ENCODE measurements at places on chromosomes 6 and 20.

DNA sequence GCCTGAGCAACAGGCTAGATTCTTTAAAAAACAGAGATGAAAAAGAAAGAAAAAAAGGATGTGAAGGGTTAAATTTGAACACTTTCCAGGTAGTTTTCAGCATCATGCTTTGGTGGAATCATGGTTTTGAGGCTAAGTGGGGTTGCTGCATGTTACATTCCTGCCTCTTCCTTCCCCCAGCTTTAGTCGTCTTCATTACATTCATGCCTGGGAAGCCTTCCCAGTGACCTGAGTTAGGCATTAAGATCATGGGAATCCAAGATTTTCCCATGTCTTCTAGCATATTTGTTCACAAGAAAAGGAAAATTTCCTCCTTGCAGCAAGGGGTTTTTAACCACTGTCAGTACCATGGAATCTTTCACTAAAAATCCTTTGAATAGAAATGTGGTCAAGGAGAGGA lies 12.0 kb downstream of the TPX2 start:
- DNase-seq, result no peak

- no peak for DNase-seq
These were observed 221.7 kb upstream of the TAB2 start for GRCh38 chr6:149095842-149096241.

- DNase-seq, result no peak
These were observed 783.4 kb upstream of the CHD6 start for GRCh38 chr20:42401613-42402012.

DNA sequence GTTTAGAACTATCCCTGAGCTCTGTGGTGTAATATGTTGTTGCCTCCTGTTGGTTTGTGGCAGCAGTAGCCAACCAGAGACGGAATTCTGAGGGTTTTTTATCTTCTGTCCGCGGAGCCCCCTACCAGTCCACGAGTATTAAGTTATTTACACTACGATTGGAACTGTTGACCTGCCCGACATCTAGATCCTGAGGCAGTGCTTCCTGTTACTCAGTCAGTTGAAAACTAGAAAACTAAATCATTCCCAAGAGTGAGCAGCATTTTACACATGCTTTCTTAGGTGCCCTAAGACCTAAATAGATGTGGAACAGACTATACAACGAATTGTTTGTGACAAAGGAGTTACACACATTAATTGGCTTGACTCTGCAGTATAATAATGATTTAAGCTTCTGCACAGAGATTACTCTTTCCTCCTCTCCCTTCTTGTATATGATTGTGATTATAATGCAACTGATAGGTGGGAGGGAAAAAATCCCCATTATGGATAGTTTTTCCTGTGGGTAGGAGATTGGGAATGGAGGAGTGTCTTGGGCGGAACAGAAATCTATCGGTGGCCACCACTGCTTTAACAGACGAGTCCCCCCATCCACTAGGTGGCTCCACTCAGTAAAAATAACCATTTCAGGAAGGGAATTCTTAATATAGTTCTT lies 1.7 kb downstream of the LOC128125822 start:
- DNase-seq, result no peak

DNA sequence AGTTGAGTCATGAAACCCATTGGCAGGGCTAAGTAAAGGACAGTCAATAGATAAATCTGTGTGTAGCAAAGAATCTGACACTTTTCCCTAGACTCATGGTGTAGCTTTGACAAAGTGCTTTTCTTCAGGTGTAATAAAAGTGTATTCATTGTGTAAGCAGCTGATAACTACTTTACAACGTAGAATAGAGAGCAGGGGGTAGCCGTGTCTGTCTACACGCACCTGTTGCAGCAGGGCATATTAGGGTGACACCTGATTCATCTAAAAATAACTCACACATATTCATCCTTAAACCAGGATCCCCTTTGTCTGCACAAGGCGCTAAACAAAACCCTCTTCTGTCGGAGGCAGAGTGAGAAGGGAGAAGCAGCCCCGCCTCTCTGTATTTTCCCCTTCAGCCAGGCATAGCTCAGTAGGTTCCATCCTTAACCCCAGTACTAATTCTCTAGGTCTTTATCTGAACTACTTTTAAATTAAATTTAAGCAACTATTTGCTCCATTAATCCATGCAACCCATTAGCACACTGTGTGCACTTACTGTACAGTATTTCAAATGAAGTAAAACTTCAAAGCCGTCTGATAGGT lies 306.7 kb upstream of the SASH1 start:
- DNase-seq, result no peak

DNA sequence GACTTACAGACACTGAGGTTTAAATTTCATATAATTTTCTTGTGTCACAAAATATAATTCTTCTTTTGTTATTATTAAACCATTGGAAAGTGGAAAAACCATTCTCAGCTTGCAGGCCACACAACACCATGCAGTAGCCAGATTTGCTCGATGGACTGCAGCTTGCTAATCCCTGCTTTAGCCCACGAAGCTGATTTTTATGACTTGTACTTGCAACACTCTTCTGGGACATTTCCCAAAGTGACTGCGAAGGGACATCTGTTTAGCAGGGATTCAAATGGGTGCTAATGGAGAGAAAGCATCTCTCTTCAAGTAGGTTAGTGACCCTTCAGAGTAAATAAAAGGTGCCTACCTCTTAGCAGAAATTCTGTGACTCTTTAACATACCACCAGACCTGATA lies 304.6 kb upstream of the ZFP64 start:
- no peak for DNase-seq

DNA sequence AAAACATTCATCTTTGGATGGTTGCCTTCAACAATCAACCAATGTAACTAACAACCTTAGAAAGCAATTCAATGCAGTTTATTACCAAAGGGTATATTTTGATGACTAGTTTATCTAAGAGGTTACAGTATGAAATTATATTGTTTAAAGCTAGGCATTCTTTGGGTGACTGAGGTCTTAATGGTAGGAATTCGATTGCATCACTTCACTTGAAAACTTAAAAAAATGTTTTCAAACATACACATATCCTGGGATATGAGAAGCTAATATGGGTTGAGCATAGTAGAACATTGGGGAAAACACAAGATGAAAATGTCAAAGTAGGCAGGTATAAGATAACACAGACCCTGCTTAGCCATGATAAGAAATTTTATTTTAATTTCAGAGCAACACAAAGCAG lies 144.6 kb upstream of the BMP5 start:
- DNase-seq, result no peak
